ENCODE measurements at places on chromosomes 12 and 14. TPM values are rescaled to one million over a fixed set of nuclear protein-coding genes. Genes with fewer than 3 reads are reported as not detected.

Gene ART4
- not detected for total RNA-seq

DNA sequence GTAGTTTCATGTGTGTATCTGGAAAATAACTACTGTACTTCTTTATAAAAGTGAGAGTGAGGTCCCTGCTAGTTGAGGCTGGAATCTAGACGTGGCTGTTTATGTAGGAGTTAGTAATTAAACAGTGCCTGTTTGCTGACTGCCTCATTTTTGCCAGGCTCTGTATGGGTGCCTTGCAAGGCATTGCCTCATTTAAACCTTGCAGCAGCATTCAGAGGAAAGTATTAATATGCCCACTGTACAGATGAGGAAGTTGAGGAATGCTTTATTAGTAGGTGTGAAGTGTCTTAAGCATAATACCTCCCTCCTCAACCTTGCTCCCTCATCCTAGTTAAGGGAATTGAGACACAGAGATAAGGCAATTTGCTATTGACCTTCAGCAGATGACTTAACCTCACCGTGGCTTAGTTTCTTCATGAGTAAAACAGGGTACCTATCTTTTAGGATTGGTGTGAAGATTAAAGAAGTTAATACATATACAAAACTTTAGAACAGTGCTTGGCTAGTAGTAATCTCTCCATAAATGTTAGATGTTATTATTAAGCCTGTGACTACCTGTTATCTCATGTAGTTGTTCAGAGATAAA is 28.7 kb downstream of the PPM1A start:
- no peak overlapping the region for H3K4me3 ChIP-seq
- no peaks in the 10 kb centered on the region for H3K4me1 ChIP-seq
- H3K36me3 ChIP-seq = no peaks in the 10 kb centered on the region
- DNase-seq = no peak
- no peaks in the 10 kb centered on the region for H3K27me3 ChIP-seq

DNA sequence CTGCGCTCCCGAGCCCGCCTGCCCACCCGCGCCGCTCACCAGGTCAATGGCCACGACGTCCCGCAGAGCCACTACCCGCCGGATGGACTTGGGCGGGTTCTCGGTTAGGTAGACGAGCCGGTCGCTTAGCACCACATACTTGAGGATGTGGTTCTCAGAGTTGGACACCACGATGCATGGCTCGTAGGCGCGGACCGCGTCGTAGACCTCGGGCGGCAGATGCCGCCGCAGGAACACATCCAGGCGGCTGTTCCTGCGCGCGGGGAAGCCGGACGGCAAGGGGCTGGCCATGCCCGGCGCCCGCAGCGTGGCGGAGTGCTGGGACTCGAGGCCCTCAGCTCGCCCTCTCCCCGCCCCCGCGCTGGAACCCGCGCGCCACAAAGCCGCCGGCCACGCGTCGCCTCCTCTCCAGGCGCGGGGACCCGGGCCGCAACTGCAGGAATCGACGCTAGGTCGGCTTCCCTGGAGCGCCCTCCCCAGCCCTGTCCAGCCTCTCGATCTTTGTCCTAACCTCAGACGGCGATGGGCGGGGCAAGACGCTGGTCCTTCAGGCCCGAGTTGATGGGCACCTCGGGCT is at the start of gene C12orf56:
TSS of gene C12orf56 (minus strand) at position 484 of the 577 bp plus-strand sequence. CDS start at position 291, 193 bp downstream.
- no peak for DNase-seq
- no peaks in the 10 kb centered on the region for H3K4me1 ChIP-seq
- no peak within 1 kb of the TSS for H3K4me3 ChIP-seq

- H3K4me1 ChIP-seq = no peaks in the 10 kb centered on the region
- no peak for DNase-seq
- H3K27me3 ChIP-seq = no peaks in the 10 kb centered on the region
- no peaks in the 10 kb centered on the region for H3K36me3 ChIP-seq
- no peak overlapping the region for H3K4me3 ChIP-seq
- no peak overlapping the region for H3K27ac ChIP-seq
Measured at GRCh38 chr14:80669426-80669825, 272.1 kb downstream of the CEP128 start.

GRCh38 chr12:94761559-94761958 is 111.2 kb upstream of the TMCC3 start:
- no peak overlapping the region for H3K4me3 ChIP-seq
- no peak overlapping the region for H3K27ac ChIP-seq
- no peaks in the 10 kb centered on the region for H3K36me3 ChIP-seq
- no peak for DNase-seq
- H3K4me1 ChIP-seq = no peaks in the 10 kb centered on the region
- no peaks in the 10 kb centered on the region for H3K27me3 ChIP-seq

DNA sequence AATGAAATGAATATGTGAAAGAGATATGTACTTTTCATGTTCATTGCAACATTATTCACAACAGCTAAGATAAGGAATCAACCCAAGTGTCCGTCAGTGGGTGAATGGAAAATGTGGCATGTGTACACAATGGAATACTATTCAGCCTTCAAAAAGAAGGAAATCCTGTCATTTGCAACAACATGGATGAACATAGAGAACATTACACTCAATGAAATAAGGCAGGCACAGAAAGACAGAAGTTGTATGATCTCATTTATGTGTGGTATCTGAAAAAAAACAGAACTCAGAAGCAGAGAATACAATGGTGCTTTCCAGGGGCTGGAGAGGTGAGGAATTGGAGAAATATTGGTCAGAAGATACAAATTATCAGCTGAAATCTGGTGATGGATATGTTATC is 54.0 kb downstream of the TAOK3 start:
- no peak overlapping the region for H3K4me3 ChIP-seq
- H3K27ac ChIP-seq = no peak overlapping the region
- no peaks in the 10 kb centered on the region for H3K4me1 ChIP-seq
- no peak for DNase-seq
- H3K27me3 ChIP-seq = no peaks in the 10 kb centered on the region

DNA sequence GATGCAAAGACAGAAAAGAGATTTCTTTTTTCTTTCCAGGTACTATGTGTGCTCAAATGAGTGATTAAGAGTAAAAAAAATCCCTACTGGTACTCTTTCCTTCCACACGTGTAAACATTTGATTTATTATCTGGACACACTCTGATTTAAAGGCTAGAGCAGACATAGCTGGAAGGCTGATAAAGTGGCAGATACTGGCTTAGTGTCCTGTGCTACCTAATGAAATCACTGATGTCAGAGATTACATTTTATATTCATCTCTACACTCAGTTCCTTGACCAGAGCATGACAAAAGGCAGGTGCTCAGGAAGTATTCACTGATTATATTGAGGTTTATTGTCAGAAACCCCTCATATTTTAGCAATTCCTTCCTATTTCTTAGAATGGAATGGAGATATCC is 136.6 kb upstream of the SLC38A2 start:
- H3K4me3 ChIP-seq = no peak overlapping the region
- H3K36me3 ChIP-seq = no peaks in the 10 kb centered on the region
- DNase-seq = no peak
- H3K4me1 ChIP-seq = no peaks in the 10 kb centered on the region
- no peak overlapping the region for H3K27ac ChIP-seq
- no peaks in the 10 kb centered on the region for H3K27me3 ChIP-seq

Data from SJCRH30 (cell line).